Ovary (tissue), 10 donors: ENCODE measurements at places on chromosomes 12 and 14. TPM values are rescaled to one million over a fixed set of nuclear protein-coding genes. Genes with fewer than 3 reads are reported as not detected.

DNA sequence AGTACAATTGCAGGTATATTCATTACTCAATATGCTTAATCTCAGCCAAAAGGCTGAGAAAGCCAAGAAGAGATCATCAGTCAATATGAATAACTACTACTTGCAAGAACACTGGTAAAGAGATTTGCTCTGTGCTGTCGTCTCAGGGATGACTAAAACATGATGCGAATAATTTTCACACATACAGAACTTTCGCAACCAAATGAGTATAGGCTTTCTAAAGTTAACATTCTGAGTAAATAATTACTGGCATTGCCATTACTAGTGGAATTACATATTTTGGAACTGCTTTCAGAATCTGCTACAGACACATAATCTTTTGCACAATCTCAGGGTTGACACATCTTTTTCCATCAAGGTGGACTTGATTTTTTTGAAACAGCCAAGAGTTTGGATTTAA, 24.7 kb downstream of the NCKAP1L start:
- no peak for DNase-seq
- H3K36me3 ChIP-seq = no peaks in the 10 kb centered on the region
- no peak overlapping the region for H3K4me3 ChIP-seq
- no peak overlapping the region for H3K27ac ChIP-seq

The AICDA gene
- not detected for total RNA-seq

GRCh38 chr12:77609016-77609415, 221.7 kb upstream of the NAV3 start:
- DNase-seq = no peak
- no peak overlapping the region for H3K27ac ChIP-seq
- no peaks in the 10 kb centered on the region for H3K27me3 ChIP-seq
- no peaks in the 10 kb centered on the region for H3K36me3 ChIP-seq
- no peaks in the 10 kb centered on the region for H3K4me1 ChIP-seq
- no peak overlapping the region for H3K4me3 ChIP-seq

GRCh38 chr14:61217516-61217915, 63.6 kb downstream of the TMEM30B start:
- H3K27ac ChIP-seq = no peak overlapping the region
- DNase-seq = no peak
- no peak overlapping the region for H3K4me3 ChIP-seq
- H3K36me3 ChIP-seq = no peaks in the 10 kb centered on the region

DNA sequence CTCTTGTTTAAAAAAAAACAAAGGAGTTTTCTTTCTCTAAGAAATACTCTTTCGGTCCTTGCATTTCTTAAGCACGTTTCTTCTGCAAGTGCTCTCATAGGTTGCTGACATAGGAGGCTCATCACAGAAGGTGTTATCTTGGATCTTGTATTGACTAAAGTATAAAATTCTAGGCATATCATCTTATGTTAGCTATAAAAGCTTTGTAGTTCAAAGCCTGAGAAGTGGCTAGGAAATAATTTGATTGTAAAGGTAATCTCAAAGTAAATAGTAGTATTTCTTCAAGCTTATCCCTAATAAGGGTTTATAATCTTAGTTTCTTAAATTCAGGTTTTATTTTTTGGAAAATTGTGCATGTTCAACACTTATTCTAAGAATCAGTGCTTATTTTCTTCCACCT, 778.9 kb downstream of the TMTC2 start:
- no peaks in the 10 kb centered on the region for H3K4me1 ChIP-seq
- H3K4me3 ChIP-seq = no peak overlapping the region
- H3K27me3 ChIP-seq = no peaks in the 10 kb centered on the region
- no peak overlapping the region for H3K27ac ChIP-seq

The FGF23 gene
- not detected for total RNA-seq

DNA sequence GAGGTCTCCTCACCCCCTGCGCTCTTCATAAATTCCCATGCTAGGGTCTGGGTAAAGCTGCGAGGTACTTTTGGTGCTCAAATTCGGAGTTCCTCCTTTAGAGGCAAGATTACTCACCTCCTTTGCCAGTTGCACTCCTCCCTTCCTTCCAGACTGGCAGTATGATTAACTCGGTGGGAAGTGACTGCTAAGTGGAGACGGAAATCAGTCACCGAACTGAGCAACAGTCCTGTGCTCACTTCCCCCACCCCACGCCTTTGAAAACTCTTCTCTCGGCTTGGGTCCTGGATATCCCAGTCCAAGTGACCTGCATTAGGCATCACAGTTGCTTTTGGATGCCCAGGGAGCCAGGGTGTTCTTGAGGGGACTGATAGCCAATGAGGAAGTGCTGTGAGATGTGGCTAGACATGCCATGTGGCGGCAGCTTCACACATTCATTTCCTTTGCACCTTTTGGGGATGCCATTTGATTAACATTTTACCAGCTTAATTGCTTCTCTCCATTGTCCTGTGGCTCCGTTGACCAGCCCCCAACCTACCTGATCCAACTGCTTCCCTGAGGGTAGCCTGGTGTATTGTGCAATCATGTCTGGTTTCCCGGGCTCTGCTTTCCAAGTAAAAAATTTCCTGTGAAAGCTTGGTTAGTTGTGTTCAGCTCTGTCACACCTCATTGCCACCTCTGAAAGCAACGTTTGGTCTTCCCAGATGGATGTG, 840 bp downstream of the PNP start:
- DNase-seq = no peak
- H3K27me3 ChIP-seq = no peaks in the 10 kb centered on the region
- no peaks in the 10 kb centered on the region for H3K36me3 ChIP-seq
- H3K4me3 ChIP-seq = peak overlapping the region; percentile 74
- peaks cover 2% of the 10 kb centered on the region for H3K4me1 ChIP-seq

The PMCH gene
- not detected for total RNA-seq

DNA sequence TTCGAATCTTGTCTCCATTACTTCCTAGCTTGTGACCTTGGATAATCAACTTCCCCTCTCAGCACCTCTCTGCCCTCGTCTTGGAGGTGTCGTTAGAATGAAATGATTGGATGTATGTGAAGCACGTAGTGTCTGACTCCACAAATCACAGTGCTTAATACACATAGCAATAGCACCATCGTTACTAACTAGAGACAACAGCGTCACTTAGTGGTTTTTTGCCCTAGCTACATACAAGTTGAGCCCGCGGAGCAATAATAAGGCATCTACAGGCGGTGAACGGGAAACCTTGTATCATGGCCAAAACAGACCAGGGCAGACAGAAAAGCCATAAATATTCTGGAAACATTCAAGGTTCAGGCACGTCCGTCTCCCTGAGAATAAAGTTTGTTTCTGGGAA, 154.9 kb downstream of the ASCL4 start:
- DNase-seq = no peak
- no peak overlapping the region for H3K4me3 ChIP-seq
- no peaks in the 10 kb centered on the region for H3K36me3 ChIP-seq

GRCh38 chr12:131776237-131776889, 51.8 kb upstream of the MMP17 start:
- no peaks in the 10 kb centered on the region for H3K4me1 ChIP-seq
- H3K4me3 ChIP-seq = no peak overlapping the region

The DAZAP2 gene
- total RNA-seq = 254 TPM

The IGF1 gene
- 29.6 TPM for total RNA-seq

DNA sequence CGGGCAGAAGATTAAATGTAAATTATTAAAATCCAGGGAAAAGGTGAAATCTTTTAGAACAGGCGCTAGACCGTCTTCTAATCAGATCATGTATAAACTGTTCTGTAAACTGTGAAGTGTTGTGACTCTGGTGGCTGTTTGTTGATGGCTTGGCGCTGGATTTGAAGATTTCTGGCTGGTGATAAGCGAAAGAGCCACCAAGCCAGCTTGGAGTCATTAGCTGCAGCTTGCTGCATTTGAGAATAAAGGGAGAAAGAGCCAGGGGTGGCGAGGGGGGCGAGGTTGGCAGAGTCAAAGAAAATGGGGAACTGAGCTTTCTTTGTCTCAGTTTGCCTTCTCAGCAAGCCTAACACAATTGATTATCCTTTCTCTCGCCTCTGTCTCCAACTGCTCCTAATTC, 8.0 kb downstream of the SYNDIG1L start:
- H3K27ac ChIP-seq = no peak overlapping the region
- no peaks in the 10 kb centered on the region for H3K36me3 ChIP-seq
- no peak overlapping the region for H3K4me3 ChIP-seq
- H3K4me1 ChIP-seq = no peaks in the 10 kb centered on the region
- no peaks in the 10 kb centered on the region for H3K27me3 ChIP-seq
- DNase-seq = no peak

The TMCC3 gene
- 4.8 TPM for total RNA-seq

DNA sequence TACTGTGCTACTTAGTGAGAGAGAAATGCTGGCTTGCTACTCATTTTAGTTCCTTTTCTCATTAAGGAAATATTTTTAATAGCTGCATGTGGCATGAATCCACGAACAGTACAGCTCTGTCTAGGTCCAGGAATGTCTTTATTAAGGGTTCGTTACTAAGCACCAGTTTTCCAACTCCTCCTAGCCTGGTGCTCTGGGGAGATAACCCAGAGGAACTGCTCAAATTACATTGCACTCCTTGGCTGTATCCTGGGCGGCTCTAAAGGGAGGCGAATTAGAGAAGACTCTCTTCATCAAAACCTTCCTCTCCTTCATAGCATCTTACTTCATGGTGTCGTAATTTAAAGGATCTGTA, 101.3 kb downstream of the PPM1A start:
- no peak for DNase-seq
- H3K36me3 ChIP-seq = no peaks in the 10 kb centered on the region
- H3K27ac ChIP-seq = no peak overlapping the region
- no peaks in the 10 kb centered on the region for H3K4me1 ChIP-seq
- H3K27me3 ChIP-seq = no peaks in the 10 kb centered on the region
- H3K4me3 ChIP-seq = no peak overlapping the region

The DDN gene
- not detected for total RNA-seq

The THTPA gene
- total RNA-seq = 19.6 TPM
